Progenitor cell of endocrine pancreas (in vitro differentiated cells): ENCODE measurements at places on chromosomes 1 and 21. TPM values are rescaled to one million over a fixed set of nuclear protein-coding genes. Genes with fewer than 3 reads are reported as not detected.

Gene CLIC6
- 14.1 and 16.3 TPM in 2 replicates for total RNA-seq

DNA sequence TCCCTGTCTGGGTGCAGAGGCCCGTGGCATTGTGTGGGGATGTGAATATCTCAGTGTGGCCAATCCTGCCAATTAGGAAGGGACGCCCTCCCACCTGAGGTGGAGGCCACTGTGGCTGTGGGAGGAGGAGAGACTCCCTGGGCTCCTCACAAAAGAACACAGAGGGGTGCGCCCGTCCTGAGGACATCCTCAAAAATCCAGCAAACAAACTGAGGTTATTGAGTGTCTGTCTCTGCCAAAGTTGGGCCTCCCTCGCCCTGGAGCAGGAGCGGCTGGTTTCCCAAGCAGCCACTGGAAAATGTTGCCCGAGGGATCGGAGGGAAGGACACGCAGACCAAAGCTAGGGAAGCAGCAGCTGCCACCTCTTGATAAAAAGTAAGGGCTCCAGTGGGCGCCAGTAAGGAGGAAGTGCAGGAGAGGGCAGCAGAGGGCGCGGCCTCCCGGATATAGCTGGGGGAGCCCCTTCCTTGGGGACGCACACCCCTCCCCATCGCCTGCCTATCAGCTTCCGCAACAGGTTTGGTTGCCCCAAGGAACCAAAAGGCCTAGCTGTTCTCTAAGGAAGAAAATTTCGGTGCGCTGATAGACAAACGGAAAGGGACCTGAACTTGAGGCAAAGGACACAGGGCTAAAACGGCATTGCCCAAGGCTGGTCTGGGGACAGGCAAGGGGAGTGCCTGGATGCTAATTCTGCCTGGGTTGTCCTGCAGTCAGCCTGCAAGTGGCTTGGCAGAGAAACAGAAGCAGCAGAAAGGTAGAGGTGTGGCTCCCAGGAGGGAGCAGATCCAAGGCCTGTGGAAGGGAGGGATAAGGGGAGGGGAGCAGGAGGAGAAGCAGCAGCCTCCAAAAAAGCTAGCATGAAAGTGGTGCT lies 1.7 kb upstream of the GRIK3 start:
- no peak for DNase-seq

GRCh38 chr1:67514300-67514699 lies 84.1 kb upstream of the SERBP1 start:
- DNase-seq: no peak

- DNase-seq: peak; percentile 26
Measured at GRCh38 chr1:23838401-23838866, 13.2 kb upstream of the HMGCL start.

DNA sequence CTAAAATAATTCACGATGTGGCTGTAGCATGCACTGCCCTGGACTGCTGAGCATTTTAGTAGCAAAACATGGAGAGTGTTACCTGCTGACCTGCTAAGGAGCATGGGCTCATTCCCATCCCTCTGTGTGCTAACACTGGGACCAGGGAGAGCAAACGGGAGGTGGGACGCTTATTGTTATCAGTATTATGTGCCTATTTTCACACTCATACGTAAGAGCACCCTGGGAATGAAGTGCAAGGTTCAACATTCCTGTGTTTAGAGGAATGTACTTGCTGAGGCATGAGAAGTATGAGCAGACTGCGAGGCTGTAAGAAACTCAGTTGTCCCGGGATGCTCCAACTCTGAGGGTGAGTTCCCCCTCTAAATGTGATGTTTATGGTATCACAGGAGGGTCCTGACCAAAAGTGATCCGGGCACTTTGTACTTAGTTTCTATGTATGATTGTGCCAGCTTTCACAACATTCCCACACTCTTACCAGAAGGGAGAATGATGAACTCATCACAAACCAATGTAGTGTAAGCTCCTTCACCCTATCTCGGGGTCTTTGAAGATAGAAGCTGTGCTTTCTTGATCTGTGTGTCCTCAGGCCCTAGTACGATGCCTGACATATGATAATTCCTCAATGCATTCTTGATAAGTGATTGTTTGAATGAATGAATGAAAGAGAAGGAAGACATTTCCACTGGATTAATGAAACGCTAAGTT lies 164.8 kb downstream of the KCNJ6 start:
- no peak for DNase-seq

GRCh38 chr1:25904943-25905679 lies 1.1 kb downstream of the STMN1 start:
- DNase-seq: peak; percentile 95
